ENCODE measurements at places on chromosomes 11 and 22. TPM values are rescaled to one million over a fixed set of nuclear protein-coding genes. Genes with fewer than 3 reads are reported as not detected.

DNA sequence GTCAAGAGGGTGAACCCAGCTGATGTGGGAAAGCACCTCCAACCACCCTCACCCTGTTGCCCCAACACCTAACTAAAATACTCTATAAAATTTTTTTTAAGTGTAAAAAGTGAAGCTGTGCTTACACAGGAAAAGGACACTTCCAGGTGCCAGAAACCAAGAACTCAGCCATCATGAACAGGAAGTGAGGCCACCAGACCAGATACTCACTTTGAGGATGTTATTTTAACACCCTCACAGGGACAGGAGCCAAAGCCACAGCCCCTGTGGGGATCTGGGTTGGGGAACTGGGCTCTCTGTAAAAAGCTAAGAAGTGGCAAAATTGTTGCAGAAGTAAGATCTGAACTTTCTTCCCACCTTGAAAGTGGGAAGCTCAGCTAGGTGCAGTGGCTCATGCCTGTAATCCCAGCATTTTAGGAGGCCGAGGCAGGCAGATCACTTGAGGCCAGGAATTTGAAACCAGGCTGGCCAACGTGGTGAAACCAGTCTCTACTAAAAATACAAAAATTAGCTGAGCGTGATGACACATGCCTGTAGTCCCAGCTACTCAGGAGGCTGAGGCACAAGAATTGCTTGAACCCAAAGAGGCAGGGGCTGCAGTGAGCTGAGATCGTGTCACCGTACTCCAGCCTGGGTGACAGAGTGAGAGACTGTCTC, 3.8 kb downstream of the RSPH14 start:
- DNase-seq: no peak

GRCh38 chr11:72010529-72011233, 12.0 kb downstream of the IL18BP start:
- DNase-seq: no peak

GRCh38 chr11:35035894-35036408, 103.0 kb upstream of the CD44 start:
- DNase-seq: peak; percentile 53

KRTAP5-2 gene
- total RNA-seq: not detected

SPTBN2 gene
- 20.9 TPM for total RNA-seq

RBMXL2 gene
- total RNA-seq: not detected

GRCh38 chr22:32631507-32632255, 157.1 kb downstream of the FBXO7 start:
- no peak for DNase-seq

All from tongue (tissue), 3 donors.